ENCODE measurements at places on chromosomes 4 and X.

DNA sequence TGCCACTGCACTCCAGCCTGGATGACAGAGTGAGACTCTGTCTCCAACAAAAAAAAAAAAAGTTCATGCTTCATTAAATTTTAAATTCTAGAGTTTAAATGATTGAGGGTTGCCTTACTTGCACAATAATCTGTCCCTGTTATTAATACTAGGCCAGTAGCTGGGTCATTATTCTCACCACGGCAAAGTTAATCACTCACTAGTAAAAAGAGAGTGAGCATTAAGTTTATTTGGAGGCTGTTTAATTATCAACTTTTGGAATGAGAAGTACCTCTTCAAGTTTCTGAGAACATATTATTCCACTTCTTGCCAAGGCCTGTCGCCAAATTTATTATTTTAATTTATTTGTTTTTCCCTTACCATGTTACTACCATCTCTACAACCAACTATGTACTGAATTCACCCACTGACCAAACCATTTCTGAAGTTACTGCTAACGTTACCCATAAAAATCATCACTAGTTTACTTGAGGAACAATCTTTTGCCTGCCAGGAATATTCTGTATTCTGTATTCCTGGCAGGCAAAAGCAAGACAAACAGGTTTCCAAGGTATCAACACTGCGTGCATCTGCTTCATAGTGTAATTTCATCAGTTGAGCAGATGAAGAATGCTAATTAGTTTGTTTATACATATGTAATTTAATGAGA lies 26.5 kb downstream of the GUCY1A1 start:
- no peak for DNase-seq

DNA sequence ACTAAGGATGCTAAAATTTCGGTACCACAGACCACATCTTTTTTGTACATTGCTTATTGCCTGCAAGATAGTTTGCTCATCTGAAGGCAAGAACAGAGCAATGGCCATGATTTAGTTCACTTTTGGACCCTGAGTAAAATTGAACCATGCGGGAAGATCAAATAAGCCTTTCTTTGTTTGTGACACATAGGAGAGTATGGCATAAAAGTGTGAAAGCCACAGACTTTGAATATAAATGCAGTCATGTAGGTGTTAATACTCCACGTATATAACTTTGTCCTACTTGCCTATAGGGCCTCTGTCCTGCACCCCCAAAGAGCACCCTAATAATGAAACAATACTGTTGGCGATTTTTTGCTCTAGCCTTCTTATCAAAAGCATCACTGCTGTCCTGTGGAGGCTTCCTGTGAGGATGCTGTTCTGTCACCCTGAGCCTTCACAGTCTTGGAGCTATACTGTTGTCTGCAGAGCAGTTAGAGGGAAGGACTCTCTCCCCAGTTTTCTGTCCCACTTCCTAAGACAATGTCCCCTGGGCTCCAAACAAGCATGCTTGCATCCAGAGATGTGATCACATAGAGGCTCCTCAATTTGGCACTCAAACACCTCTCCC lies 10.2 kb upstream of the CXCL13 start:
- no peak for DNase-seq

- no peak for DNase-seq
Observed at GRCh38 chr4:146638786-146639505, at the start of gene POU4F2. TSS of gene POU4F2 (plus strand) at chr4:146638893. CDS start at chr4:146639141, 248 bp downstream.

- no peak for DNase-seq
Observed at GRCh38 chrX:39409246-39409917, 608.1 kb downstream of the MID1IP1 start.

DNA sequence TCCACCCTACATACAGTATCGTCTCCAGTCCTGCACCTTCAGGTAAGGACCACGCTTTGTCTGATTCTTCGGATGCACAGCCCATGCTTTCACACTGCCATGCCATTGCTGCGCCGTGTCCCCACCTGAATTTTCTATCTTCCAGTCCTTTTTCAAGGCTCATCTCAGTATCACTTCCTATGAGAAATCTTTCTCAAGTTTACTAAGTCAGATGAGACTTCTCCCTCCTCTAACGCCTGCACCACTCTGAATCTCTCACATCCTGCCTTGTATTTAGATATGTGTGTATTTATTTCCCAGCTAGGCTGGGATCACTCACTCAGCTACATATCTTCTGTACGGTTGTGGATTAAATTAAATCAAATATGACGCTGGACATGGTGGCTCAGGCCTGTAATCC lies 116.8 kb downstream of the SMIM20 start:
- DNase-seq: no peak

DNA sequence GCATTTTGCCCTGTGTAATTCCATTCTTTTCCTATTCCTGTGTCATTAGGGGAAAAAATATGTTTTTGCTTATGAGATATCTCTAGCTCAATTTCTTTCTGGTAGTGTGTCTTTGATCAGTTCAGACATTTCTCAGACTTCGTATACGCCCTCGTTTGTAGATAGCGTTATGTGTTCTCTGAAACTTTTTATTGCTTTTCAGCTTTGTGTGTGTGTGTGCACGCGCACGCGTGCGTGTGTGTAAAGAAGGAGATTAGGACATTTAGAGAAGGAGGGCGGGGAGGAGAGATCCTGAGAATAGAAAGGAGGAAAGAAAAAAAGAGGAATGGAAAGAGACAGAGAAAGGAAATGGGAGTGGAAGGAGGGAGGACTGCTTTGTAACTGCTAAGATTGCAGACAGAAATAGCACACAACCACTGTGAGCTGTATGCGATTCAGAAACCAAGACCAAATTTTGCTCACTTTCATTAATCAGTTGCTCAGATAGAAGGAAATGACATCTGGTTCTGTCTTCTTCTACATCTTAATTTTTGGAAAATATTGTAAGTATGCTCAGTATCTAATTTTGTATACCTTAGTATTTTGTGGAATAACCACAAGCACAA lies at the start of gene RXFP1:
Gene RXFP1 (plus strand): TSS at position 399 of the 605 bp plus-strand sequence. CDS start 95 bp downstream, at position 494.
- DNase-seq: no peak

DNA sequence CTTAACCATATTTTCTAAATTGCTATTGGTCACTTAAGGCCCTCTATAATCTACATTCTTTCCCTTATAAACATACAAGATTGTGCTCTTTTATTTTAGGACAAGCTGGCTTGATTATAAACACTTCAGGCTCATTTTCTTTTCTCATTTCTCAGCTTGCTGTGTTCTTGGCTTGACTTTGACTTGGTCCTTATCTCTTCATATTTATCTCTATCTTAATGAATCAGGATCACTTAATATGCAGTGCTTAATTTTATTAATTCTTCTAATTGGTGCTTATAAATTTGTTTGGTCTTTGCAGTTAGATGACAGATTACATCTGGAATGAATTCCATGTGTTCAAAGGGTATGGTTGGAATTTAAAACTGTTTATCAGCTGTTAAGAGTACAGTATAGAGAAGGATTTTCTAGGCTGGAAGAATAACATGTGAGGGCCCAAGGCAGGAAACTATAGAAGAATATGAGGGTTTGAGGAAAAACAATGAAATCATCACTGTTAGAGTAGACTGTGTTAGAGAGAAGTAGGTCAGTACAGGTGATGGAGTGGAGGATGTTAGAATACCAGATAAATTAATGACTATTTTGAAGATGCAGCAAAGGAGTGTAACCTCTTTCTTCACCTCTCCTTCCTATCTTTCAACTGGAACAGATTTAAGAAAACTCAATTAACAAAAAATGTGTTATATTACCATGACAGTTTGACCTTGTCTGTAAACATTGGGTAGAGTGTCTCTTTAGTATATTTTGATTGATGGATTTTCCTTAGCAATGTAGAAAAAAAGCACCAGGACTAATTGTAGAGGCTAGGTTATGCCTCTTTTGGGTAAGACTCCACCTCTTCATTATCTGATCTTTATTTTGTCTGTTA lies 169.6 kb downstream of the RAPGEF2 start:
- no peak for DNase-seq

DNA sequence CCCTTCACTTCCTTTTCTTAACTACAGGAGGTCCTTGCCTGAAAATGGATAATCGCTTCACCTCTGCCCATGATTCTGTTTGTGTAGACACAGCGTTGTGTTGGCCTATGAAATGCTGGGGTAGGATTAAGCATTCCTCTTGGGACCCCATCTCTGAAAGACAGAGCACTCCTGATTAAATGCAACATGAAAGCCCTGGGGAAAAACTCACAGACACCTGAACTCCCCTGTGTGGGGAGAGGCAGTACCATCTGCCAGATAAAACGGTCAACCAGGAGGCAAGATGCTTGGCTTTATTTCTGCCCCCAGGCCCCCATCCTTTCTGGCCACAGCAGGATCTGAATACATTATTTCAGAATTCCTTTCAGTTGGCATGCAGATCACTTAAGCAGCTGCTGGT lies 1.9 kb downstream of the LGI2 start:
- no peak for DNase-seq

DNA sequence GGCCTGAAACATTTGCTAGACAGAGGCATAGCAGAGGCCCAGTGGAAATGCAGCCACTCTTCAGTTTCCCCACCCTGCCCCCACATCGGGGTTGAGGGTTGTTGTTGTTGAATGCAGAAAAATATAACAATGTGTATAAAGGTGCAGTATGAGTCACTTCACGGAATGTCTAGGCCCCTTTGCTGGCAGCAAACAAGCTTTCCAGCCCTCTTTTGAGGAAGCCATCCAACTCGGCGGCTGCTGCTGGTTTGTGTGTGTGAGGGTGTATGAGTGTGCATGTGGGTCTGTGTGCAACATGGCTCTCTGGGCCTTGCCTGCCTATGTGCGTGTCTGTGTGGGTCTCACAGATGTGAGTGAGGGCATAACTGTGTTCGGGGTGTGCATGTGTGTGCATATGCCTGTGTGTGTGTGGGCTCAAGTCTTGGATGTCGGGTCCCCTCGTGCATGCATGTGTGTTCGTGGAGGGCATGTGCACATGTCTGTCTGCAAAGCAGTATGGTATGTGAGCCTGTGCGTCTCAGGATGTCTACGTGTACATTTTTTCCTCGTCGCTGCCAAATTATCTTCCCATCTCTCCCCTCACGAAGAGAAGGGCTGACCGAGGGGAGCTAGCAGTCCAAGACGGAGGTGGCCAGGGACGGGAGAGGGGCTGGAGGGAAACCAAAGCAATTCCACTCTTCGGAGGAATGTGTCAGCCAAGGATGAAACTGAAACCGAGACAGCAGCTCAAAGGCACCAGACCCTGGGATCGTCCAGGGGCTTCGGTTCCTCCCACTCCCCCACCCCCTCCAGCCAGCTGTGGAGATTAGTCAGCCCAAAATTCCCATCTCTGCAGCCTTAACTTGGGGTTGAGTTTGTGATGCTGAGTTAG lies 8.4 kb upstream of the ELF4 start:
- DNase-seq: no peak

DNA sequence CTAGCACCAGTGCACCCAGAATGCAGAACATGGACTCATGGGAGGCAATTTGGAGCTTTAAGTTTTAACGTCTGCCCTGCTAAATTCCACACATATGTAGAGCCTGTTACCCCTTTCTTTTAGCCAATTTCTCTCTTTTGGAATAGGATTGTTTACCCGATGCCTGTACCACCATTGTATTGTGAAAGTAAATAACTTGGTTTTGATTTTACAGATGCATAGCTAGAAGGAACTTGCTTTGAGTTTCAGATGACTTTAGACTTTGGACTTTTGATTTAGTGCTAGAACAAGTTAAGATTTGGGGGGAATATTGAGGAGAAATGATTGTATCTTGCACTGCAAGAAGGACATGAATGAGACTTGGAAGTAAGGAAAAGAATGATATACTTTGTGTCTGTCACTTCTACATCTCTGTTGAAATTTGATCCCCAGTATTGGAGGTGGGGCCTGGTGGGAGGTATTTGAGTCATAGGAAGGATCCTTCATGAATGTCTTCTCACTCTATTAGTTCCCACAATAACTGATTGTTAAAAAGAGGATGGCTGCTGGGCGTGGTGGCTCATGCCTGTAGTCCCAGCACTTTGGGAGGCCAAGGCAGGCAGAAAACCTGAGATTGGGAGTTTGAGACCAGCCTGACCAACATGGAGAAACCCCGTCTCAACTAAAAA lies 794.8 kb upstream of the LCORL start:
- no peak for DNase-seq

DNA sequence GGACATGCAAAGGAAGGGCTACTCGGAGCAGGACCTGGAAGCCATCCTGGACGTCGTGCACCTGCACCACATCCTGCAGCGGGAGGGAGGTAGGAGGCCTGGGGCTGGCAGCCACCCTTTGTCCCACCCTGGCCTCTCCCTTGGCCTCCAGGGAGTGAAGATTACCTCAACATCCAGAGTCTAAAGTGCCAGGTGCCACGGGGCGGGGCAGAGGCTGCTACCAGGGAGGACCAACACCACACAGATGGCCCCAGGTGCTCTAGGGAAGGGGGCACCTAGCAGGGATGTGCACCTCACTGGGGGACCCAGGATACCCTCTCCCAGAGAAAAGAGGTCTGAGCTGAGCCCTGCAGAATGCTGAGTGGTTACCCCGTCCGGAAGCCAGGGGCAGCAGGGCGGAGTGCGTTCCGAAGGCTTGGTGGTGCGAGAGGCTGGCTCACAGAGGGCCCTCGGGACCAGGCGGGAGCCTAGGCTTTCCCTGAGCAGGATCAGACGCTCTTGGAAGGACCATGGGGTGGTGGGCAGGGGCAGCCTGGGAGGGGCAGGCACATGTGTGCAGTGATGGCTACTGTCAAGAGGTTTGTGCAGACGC lies 16.1 kb downstream of the ABCD1 start:
- no peak for DNase-seq

- DNase-seq: no peak
Observed at GRCh38 chr4:55979562-55979961, 30.8 kb downstream of the CEP135 start.

GRCh38 chr4:153577053-153577452 lies 107.0 kb upstream of the TLR2 start:
- DNase-seq: no peak

- DNase-seq: no peak
Observed at GRCh38 chrX:55778322-55778721, 60.8 kb downstream of the RRAGB start.

DNA sequence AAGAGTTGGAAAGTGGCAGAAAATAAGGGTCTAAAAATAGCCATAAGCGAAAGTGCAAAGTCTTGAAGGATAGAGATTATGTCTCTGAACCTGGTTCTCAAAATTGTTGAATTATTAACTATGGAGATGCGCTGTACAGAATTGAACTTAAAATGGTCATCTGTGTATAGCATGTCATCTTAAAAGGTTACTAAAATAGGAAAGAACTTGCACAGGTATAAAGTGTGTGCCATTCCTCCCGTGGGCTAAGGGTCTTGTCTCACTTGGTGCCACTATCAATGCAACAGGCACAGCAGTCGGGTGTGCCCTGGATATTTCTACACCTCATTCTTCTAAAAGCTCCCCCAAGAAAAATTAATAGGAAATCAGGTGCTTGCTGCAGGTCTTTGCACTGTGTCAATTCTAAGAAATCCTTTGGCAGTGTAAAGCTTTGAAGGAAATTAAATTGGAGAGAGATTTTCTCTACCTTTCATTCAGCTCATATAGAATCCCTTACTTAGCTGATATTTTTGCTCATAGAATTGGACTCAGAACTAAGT lies 2.4 kb downstream of the SORBS2 start:
- DNase-seq: no peak

DNA sequence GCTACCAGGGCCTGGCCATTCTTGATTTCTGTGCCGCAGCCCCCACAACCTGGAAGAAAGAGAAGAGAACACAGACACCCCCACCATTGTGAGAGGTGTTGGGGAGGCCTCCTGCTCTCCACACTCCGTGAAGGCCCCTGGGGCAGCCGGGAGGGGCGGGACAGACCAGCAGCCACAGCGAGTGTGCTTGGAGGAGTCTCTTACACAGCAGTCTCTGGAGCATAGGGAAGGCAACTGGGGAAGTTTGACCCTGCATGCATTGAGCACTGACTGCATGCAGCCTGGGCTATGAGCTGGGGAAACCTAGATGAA lies 77.9 kb downstream of the ABLIM2 start:
- no peak for DNase-seq

GRCh38 chr4:3082925-3083515 lies 8.5 kb downstream of the HTT start:
- DNase-seq: no peak

- peak; percentile 64 for DNase-seq
Observed at GRCh38 chr4:77959566-77960338, 97.1 kb downstream of the MRPL1 start.

Data from suppressor macrophage (primary cell).